ENCODE measurements at places on chromosomes 2 and 18.

DNA sequence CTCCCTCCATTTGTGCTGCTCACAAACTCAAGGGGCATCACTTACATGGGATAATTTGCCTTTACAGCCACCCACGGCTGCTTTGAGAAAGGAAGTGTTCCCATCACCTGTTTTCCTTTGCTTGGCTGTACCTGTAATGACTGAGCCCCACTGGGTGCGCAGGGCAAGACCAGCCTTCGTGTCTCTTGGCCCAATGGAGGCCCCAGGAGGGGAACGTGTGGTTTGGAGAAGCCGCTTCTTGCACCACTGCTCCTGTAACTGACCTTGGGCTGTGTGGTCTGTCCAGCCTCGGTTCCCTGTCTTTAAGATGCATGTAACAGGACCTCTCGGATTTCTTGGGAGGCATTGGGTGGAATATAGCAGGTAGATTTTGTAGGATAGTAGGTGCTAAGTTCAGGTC lies 41.1 kb downstream of the LDLRAD4 start:
- DNase-seq = no peak

- no peak for DNase-seq
Measured at GRCh38 chr18:41585512-41585911, 369.5 kb upstream of the PIK3C3 start.

GRCh38 chr2:120542911-120543527 lies 192.6 kb upstream of the GLI2 start:
- DNase-seq = no peak

DNA sequence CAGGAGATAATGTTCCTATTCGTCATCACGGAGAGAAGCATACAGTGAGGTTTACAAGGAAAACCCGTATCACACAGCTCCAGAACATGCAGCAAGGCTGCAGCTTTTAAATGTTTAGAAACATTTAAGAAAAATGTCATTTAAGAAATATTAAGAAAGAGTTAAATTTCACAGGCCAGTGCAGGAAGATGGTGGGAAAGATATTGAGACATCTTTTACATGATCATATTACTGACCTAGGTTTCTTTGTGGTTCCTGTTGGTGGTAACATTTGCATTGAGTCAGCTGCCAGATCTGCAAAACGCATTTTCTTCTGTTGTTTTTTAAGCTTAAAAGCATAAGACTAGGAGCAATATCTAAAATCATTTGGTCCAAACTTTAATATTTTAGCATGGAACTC lies 44.9 kb downstream of the CPO start:
- DNase-seq = no peak

DNA sequence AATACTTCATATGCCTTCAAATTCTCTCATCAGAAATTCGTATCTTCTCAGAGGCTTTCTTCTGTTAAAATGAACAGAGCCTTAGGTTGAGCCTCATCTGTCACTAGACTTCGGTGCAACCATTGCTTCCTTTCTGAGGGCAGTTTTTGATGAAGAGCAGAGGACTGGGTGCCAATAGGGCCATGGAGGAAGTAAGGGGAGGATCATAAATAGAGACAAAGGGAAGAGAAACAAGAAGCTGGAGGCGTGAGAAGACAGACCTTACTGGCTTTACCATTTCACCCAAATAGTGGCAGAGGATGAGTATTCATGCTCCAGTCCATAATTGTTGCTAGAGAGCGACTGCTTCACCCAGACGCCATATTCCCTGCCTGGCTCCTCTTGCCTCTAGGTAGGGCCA lies 215.6 kb upstream of the PKDCC start:
- no peak for DNase-seq

DNA sequence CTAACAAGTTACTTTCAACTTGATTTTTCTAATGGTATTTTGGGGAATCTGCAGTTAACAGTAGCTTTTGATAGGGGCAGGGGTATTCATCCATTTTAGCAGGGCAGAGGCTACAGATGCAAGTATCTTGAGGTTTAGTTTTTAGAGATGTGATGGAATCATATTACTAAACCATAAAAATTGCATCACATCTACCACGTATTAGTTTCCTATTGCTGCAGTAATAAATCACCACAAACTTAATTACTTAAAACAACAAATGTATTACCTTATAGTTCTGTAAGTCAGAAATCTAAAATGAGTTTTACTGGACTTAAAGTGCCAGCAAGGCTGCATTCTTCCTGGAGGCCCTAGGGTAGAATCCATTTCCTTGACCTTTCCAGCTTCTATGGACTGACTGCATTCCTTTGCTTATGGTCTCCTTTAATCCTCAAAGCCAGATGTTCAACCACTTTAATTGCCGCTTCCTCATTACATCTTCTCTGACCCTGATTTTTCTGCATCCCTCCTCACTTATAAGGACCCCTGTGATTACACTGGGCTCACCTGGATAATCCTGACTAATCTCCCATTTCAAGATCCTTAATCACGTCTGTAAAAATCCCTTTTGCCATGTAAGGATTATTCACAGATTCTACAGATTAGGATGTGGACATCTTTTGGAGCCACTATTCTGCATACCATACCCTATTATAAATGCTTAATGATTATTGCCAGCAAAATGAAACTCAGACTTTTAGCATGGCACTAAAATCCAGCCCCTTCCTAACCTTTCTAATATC lies 21.9 kb upstream of the EXOC6B start:
- no peak for DNase-seq

GRCh38 chr2:144361742-144362141 lies 158.2 kb downstream of the ZEB2 start:
- DNase-seq = no peak

DNA sequence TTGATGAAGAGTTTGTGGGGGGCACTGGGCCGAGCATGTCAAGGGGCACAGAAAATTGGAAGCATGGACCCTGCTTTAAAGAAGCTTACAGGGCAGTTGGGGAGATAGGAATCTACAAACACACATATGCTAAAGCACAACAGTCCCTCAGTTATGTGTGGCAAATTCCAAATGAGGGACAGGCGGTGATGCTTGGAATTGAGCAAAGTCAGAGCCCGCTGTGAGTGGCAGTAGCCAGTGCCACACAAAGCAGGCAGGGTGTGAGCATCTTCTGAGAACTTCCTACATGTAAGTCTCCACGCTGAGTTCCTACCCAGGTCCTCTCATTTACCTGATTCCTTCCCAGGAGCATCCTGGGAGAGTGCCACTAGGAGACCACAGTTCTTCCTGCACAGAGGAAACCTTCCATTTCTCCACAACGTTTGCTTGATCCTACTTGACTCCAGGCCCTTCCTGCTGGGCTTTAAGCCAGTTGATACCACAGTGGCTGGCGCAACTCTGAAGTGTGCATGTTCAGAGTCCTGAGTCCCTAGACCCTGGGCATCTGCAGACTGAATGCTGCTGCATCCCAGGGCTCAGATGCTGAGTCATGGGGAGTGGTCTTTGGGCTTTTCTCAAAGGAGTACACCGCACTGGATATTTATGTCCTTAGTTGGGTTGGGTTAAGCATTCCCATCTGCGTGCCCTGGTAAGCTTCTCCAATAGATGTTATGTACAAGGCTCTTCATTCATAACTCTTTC lies 287.3 kb upstream of the REV1 start:
- no peak for DNase-seq

- DNase-seq = no peak
Measured at GRCh38 chr2:215755641-215756345, 257.6 kb downstream of the MREG start.

DNA sequence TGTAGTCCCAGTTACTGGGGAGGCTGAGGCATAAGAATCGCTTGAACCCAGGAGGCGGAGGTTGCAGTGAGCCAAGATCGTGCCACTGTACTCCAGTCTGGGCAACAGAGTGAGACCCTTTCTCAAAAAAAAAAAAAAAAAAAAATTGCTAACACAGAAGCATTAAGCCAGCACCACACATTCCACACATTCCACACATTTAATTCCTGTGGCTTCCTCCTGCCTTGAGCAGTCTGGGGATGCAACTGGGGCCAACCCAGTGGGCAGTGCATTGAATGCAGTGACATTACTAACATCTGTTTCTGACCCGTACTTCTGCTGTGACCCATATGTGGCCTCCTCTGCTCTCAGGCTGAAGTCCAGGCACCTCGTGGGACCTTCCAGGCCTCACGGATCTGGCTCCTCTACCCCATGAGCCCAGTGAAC lies 107.0 kb downstream of the BCL2L11 start:
- no peak for DNase-seq

DNA sequence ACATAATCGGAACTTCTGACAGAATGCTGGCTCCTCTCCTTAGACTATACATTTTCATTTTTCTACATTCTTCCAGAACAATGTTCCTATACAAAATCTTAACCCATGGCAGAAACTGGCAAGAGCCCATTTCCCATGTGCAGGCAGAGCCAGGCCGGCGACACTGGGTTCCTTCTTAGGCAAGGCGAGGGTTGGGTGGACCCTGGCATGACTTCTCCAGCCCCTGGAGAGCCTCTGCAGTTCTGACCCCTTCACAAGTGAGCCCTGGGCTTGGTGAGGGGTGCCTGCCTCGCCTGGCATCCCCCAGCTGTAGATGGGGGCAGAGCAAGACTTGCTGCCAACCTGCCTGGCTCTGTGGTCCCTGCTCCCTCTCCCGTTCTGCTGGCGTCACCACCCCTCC lies 5.0 kb downstream of the GYPC start:
- DNase-seq = no peak

DNA sequence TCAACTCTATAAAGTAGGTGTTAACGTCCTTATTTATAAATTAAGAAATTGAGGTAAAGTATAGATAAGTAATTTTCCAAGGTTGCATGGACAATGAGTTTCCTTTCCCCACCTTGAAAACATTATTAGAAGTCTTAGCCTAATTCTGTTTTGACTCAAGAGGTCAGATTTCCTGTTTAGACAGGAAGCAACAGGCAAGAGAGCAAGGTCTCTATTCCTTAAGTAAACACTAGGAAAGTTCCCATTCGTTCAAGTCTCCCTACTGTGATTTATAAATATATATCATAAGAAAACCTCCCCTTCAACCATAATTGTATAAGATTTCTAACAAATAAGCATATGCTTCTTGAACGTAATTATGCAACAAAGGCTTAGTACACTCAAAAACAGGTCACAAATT lies 40.3 kb downstream of the CLASP1 start:
- DNase-seq = no peak

- no peak for DNase-seq
Measured at GRCh38 chr18:47286776-47287410, 35.4 kb upstream of the SKOR2 start.

DNA sequence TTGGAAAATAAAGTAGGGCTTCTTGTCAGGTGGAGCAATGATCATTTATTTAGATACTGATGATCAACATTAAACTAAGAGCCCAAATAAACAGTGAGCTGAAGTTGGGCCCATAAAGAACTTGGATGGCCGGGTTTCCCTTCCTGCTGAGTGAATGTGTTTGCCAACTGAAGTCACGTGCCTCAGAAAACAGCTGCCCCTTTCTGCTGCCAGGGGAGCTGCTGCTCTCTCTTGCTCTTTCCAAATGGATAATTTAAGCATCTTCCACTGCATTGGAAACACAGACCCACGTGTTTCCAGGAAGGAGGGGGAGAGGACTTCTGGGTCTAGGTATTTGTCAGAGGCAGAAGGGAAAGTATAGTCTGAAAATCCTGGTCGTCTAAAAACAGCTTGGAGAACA lies 22.9 kb upstream of the NCKAP5 start:
- DNase-seq = no peak

DNA sequence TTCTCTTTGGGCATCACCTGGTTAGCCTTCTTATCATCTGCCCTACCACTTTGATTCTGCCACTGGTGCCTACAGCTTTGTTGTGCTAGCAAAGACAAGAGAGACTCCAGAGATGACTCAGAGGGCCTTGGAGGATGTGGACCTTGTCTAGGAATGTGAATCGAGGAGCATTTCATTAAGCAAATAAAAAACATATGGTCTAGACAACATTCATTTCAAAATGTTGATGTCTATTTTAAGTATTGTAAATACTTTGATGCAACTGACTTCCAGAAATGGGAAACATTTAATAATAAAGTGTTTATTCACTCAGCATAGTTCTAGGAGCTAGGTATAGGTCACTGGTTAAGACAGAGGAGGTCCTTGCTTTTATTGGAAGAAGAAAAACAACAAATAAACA lies 195.5 kb downstream of the CDCA7 start:
- no peak for DNase-seq

DNA sequence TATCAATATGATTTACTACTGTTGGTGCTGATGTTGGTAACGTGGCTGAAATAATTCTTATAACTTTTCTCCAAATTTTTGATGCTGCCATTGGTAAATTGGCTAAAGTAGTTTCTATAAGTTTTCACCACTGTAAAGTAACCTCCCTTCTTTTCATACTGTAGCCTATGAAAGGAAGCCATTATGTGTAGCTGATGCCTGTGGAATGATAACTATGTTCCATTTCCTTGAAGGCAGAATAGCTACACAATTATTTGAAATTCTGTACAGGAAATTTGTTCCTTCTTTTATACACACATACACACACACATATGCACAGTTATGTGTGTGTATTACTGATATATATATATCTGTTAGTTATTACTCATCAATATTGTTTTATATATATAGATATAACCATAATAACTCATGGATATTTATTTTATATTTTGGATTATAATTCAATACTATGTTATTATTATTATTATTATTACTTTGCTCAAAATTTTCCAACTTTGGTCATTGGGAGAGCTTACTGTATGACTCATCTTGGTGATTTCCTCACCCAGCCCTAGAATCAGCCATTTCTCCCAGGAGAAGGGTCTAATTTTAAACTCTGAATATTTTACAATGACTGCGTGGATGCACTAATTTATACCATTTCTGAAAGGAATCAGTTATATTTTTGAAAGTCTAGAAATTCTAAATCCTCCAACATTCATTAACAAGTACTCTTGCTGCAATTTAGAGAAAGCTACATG lies 1677.7 kb downstream of the SUCLG1 start:
- no peak for DNase-seq

- DNase-seq = no peak
Measured at GRCh38 chr18:61209801-61210200, 123.4 kb upstream of the CDH20 start.

GRCh38 chr2:9574331-9574730 lies 18.7 kb upstream of the ADAM17 start:
- DNase-seq = no peak

DNA sequence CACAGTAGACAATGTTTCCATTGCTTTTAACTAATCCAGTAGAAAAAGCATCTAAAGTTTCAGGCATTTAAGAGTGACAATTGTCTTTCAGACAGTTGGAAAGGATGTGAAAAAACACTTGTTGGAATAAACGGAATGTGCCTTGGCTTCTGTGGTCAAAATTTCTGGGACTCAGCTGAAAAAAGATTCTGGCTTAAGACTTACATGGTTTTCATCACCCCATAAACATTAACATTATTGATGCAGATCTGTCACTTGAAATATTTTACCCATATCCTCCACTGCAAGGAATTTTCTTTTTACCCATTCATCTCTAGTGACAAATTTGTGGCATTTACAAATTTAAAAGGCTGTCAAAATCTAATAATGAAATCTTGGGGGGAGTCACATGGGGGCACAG lies 166.0 kb downstream of the SRBD1 start:
- DNase-seq = no peak

- peak; percentile 42 for DNase-seq
Measured at GRCh38 chr2:226873051-226873620, 37.3 kb downstream of the RHBDD1 start.

- DNase-seq = no peak
Measured at GRCh38 chr2:180254872-180255271, 247.8 kb upstream of the CWC22 start.

Measured in activated CD4-positive, alpha-beta T cell treated with anti-CD3 and anti-CD28 coated beads for 48 hours (primary cell).